ENCODE measurements at places on chromosomes 11 and 22.

- peak; percentile 70 for DNase-seq
These were observed 21.9 kb upstream of the SCN2B start for GRCh38 chr11:118198370-118198769.

DNA sequence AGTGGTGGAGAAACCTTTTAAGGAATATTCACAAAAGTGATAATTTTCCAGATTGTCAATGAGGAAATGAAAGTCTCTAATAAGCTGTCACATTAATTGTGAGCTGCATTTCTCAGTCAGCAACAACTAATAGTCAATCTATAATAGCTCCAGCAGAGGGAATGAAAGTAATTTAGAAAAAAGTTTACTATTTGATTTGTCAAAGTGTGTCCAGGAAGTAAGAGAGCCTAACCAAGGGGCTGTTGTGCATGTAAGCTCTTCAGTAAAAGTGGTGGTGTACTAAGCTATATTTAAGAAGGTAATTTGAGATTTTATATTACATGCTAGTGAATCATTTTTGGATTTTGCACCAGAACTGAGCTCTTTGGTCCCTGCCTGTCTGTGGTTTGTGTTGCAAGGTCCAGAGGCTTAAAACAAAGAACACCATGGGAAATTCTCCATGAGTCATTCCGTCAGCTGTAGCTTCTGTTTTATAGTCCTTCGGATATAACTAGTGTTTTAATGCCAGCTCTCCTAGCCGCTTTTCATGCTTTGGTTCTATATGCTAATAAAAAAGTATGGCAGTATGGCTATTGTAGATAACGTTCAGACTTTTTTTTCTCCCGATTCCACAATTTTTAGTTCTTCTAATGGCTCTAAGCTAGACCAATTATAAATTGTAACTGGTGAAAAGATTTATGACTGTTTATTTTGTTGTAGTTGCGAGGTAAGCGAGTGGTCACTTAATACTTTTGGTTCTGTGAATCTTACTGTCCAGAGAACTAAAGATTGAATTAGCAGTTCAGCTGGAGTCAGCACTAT lies 64.6 kb downstream of the ARHGEF12 start:
- DNase-seq = peak; percentile 81

GRCh38 chr11:96276836-96277235 lies 66.2 kb downstream of the MAML2 start:
- DNase-seq = no peak

- no peak for DNase-seq
These were observed 31.6 kb downstream of the BRSK2 start for GRCh38 chr11:1421291-1421690.

GRCh38 chr11:125289419-125290098 lies 125.0 kb downstream of the PKNOX2 start:
- DNase-seq = no peak

GRCh38 chr11:115920841-115921480 lies 416.7 kb upstream of the CADM1 start:
- DNase-seq = no peak

- DNase-seq = no peak
These were observed 2.4 kb upstream of the TAF10 start for GRCh38 chr11:6614446-6614845.

GRCh38 chr11:33895752-33896137 lies 3.9 kb upstream of the LMO2 start:
- no peak for DNase-seq

DNA sequence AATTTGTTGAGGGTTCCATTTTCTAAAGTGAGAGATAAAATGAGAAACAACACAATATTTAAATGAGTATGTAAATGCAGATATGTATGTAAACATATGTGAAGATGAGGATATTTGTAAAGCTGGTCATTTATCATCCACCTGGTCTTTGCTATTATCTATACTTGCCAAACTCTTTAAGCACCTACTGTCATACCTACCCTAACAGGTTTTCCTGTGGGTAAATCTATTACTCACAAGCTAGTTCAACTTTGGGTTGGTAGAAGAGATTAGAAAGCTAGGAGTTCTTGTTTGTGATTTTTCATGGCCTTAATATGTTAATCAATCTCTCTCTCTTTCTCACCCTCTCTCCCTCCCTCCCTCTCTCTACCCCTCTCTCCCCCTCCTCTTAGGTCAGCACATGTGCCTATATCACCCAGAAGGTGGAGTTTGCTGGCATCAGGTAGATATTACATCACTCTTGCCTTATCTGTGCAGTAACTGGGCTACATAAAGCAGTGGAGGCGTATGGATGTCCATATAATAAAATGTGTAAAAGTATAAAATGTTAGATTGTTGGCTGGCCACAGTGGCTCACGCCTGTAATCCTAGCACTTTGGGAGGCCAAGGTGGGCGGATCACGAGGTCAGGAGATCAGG lies 14.7 kb downstream of the DEPDC5 start:
- no peak for DNase-seq

GRCh38 chr22:28030473-28030872 lies 111.4 kb upstream of the PITPNB start:
- DNase-seq = no peak

- DNase-seq = no peak
These were observed 12.7 kb upstream of the SNX32 start for GRCh38 chr11:65821107-65821506.

GRCh38 chr11:12090061-12090591 lies 20.3 kb upstream of the MICAL2 start:
- DNase-seq = no peak

- peak; percentile 70 for DNase-seq
These were observed 705 bp upstream of the CAPN1 start for GRCh38 chr11:65180877-65181568.

DNA sequence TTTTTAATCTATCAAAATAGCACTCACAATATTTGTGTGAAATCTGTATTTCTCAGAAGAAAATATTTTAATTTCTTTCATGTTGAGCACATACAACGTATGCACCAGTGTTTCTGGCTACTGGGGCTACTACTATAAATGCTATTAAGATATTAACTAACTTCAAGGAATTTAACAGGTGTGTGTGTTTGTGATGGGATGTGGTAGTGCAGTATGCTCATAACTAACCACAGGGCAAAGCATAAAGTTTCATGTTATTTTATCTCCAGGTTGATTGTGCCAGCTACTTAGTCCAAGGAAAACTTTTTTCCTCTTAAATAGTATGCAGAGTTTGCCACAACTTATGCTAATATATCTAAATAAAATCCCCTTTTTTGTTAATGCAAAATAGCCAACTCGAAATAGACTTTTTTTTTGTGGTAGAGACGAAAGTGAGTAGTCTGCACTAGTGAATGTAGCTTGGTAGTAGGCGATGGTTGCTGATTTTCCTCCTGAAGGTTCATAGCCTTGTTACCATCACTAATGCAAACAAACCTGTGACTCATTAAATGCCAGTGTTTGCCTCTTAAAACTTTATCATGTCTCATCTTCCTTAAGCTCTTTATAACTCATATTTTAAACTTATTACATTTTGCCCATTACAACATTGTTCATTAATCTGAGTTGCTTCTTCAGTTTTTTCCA lies 565.5 kb upstream of the ANO3 start:
- DNase-seq = no peak
